ENCODE measurements at places on chromosomes 1 and 21.

DNA sequence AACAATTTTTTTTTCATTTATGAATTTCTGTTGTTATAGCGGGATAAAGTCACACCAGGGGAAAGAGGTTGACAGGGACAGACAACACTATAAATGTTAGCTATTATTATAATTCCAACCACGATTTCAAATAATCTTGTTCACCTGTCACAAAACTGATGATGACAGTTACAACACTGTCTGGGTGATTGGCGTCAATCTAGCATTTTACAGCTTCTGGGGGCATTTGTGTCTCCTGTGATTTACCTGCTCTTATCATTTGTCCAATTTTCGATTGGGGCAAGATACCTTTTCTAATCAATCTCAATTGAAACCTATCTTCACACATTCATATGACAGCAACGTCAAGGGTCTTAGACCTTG lies 44.6 kb upstream of the LYST start:
- no peak for DNase-seq

GRCh38 chr1:156704930-156705320 lies 458 bp downstream of the CRABP2 start:
- no peak for DNase-seq

- no peak for DNase-seq
Observed at GRCh38 chr1:220733086-220733601, 15.0 kb upstream of the MTARC2 start.

- DNase-seq = no peak
Observed at GRCh38 chr1:47002211-47002610, 21.3 kb upstream of the CYP4X1 start.

DNA sequence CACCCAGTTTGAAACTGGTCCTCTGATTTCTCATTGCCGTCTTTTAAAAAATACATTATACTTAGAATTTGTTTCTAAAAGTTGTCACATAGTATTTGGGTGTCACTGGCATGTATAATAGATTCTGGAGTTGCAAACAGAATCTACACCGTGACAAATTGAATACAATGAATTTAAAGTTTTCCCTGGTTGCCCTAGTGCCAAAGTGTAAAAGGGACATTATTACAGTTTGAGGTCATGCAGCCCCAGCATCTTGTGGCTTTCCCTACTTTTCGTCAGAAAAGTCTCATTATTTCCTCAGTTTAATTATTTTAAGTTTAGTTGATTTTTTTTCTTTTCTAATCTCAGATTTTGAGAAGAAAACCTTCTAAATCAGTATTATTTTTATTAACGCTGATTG lies 155.9 kb downstream of the DISP1 start:
- DNase-seq = no peak

DNA sequence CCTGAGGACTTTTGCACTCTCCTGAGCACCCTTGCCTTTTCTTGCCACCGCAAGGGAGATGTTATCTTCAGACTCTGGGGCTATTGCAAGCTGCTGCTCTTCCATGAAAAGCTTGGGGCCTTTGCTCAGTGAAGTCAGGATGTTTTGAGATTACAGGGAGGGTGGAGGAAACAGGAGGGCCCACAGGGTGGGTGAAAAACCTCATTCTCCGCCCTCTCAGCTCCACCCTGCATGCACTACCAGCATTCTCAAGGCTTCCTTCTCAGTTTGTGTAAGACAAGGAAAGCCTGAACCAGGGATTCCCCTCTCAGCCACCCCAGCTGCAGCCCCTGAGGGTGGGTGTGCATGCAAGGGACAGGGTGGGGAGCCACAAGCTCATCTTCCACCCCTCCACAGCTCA lies 25.8 kb upstream of the ZNF648 start:
- DNase-seq = no peak

GRCh38 chr1:218348628-218349071 lies 3.5 kb downstream of the TGFB2 start:
- no peak for DNase-seq

DNA sequence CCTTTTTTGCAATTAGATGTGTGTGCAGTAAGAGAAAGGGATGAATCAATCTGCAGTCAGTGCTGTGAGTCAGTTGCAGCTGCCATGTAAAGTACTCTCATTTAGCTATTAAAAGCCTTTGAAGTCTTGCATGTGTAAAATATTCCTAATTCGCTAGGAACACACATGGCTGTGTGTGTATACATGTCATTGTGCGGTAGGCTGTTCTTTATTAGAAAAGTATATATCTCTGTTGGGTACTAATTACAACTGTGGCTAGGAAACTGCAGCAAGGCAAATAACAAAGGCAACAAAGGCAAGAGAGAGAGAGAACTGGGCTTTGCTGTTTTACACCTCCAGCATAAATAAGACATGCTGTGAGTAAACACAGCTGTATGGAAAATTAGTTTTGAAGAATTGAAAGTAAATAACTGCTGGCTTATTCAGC lies 41.7 kb downstream of the EPB41 start:
- no peak for DNase-seq

GRCh38 chr1:236692128-236692527 lies 5.8 kb downstream of the ACTN2 start:
- DNase-seq = no peak
